ENCODE measurements at places on chromosomes 12 and 14.

- DNase-seq: no peak
Observed at GRCh38 chr12:46459111-46459510, 86.5 kb upstream of the SLC38A2 start.

GRCh38 chr12:55929306-55929791 is 1.6 kb upstream of the DGKA start:
- DNase-seq: peak; percentile 53

DNA sequence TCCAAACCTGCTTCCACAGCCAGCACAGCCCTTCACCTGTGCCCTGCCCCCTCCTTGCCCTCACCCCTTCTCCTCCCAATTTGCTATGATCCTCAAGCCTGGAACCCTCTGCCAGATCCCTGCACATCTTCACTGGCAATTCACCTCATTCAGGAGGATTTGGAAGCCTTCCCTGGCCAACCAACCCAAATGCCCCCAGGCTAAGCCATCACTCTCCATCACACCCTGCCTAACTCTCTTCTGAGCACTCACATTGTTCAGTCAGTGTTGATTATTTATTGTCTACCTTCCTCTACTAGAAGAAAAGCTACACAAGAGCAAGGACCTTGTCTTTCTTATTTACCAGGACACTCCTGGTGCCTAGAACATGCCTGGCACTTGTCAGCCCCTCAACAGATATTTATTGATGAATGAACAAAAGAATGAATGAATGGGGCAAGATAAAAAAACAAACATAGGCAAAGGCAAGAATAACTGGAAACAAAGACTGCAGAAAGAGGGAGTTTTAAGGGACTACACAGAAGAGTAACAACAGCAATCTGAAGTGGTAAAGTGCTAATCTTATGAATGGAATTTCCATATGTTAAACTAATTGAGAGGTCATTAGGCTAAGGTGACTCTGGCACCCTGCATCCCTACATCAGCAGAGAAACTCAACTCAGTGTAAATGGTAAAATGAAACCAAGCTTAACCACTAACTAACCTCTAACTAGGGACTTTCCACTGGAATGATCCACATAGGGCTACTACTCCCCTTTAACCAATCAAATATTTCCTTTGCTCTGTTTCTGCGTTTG is 33.4 kb downstream of the TMTC1 start:
- no peak for DNase-seq

- DNase-seq: no peak
Observed at GRCh38 chr14:88604212-88604611, 41.4 kb downstream of the ZC3H14 start.

GRCh38 chr12:111767362-111768158 is 827 bp downstream of the ALDH2 start:
- DNase-seq: no peak

DNA sequence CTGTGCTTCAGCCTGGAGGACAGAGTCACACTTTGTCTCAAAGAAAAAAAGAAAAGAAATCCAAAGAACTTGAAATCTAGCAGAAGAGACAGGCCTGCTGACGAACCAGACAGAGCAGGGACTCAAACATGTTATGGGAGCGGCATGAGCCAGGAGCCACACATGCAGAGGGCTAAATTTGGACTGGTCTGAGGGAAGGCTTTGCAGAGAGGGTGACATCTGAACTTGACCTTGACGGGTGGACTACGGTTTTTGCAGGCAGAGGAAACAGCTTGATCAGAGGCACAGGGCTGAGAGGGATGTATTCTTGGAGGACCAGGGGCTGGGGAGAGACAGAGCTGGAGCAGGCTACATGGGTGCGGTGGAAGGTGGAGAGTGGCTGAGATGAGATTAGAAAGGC is 20.5 kb upstream of the SLC24A4 start:
- DNase-seq: no peak

- no peak for DNase-seq
Observed at GRCh38 chr12:18436170-18436569, 174.9 kb downstream of the PIK3C2G start.

DNA sequence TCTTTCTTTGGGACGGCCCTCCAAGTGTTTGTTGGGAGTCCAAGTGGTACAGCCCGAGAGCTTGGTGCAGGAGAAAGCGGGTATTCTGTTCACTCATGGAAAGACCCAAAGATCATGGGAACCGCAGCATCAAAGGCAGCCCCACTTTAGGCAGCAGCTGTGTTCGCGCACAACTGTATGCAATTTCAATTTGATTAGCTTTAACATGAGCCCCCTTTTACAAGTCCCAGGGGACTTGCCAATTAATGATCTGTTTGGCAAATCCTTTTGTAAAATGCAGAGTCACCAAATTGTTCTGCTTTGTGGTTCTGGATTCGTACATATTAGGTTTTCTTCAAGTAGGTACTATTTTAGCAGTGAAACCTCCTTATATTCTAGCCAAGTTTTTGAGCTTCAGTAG is 217.7 kb downstream of the AACS start:
- DNase-seq: no peak

DNA sequence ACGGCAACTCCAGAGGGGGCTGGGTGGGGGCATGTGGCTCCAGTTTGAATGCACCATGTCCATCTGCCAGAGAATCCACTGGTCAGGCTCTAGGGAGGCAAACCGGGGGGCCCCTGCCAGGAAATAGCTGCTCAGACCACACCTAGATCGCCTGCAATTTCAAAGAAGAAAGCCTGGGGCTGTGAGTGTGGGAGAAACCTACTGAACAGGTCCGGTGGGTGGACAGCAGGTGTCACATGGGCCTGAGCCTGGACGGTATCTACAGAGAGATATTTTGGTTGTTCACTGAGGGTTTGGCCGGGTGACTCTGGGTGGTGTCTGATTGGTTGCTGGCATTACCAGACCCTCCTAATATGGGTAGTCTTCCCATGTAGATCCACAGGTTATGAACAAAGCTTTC is 32.0 kb downstream of the DAO start:
- DNase-seq: no peak

DNA sequence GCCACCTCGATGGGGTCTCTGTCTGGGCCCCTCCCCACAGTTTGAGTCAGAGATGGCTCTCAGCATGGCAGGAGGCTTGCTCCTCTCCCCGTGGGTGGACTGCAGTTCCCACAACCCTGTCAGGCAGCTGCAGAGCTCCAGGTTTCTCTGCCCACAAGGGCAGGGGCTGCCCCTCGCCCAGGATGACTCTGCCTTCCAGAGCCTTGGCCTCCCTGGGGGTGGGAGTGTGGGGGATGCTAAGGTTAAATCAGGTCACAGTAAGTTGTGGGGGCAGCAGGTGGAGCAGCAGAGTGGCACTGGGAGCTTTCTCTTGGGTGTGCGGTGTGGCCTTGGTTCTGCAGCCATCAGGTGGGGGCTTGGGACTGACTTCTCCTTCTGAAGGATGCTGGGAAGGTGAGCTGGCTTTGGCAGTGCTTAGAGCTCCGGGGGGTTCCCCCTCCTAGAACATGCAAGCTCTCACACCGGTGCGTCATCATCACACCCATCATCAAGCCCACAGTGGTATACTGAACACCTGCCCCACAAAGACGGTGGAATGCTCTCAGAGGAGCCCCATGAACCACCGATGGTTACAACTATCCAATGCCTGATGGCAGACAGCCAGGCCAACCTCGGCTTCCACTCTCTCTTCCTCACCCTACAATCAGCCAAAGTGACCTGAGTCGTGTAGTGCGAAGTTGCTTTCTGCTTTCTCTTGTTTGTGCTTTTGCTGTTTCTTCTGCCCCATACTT is 39.7 kb downstream of the ERH start:
- no peak for DNase-seq

DNA sequence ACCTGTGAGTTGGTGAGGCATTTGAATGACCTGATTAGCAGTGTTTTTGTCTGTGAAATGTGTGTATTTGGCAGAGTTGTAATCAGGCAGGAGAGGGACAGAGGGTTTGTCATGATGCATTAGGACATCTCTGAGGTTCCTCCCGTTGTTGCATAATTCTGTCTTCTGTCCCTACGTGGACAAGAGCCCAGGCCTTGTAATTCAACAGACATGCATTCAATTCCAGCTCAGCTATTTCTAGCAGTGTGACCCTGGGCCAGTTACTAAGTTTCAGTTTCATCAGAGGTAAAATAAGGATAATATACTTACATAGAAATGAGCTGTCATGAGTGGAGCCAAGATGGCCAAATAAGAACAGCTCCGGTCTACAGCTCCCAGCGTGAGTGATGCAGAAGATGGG is 208.6 kb downstream of the SLC38A4 start:
- no peak for DNase-seq

GRCh38 chr14:69547701-69548348 is 26.8 kb downstream of the CCDC177 start:
- DNase-seq: no peak

- DNase-seq: no peak
Observed at GRCh38 chr14:87260460-87260859, 732.5 kb downstream of the GALC start.

GRCh38 chr12:55816881-55817344 is 611 bp downstream of the SARNP start:
- no peak for DNase-seq

GRCh38 chr12:7152818-7153217 is 22.6 kb downstream of the CLSTN3 start:
- DNase-seq: no peak

DNA sequence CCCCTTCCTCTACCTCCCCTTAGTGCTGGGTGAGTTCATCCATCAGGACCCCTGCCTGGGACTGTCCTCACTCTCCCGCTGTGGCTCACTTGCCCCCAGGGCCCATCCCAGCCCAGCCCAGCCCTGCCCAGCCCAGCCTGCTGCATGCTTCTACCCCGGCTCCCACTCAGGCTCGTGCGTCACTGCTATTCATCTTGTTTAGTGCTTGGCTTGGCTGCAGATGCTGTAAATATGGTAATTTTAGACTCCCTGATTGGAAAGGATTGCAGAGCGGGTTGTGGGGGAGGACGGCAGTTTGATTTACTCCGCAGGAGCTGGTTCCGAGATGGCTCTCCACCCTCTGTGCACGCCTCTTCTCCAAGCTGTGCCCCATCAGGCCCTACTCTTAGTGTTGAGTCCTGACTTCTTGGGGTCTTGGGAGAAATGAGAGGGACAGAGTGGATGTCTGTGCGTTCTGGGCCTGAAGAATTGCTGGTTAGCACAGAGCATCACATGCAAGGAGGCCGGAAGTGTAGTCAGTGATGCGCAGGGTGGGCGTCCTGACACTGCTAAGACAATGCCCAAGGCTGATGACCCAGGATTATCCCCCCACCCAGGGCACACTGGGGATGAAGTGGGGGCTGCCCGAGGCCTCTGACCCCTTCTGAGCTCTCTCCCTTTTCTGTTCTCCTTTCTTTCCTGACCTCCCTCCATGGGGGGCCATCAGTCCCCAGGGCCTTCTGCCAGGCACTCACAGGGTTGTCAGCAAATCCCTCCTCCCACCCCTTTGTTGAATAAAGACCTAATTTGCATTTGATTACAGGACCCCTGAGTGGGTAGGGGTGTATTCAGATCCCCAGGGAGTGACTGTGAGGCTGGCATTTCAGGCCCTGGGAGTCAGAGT is 244.4 kb downstream of the ZFP36L1 start:
- no peak for DNase-seq

- no peak for DNase-seq
Observed at GRCh38 chr12:86230516-86231146, 25.6 kb downstream of the MGAT4C start.

- DNase-seq: no peak
Observed at GRCh38 chr14:30297876-30298795, 260.8 kb upstream of the G2E3 start.

DNA sequence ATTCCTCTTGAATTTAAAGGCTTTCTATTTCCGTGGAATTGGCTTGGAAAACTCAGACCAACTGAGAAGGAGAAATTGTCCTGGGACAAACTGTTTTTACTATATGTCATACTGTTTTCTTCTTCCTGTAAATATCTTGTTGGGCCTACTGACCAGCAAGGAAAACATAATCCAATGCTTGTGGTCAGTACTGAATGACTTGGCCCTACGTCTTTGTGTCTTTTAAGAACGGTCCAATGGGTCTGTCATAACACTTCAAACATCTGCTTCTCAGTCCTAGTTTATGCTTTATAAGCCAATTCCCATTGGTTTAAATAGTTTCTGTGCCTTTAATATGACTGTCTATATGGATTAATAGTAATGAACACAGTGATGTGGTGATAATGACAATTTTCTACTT is 248.5 kb upstream of the DDHD1 start:
- no peak for DNase-seq

- no peak for DNase-seq
Observed at GRCh38 chr14:101476916-101477553, 84.3 kb upstream of the DIO3 start.

GRCh38 chr12:29032446-29032845 is 116.6 kb upstream of the FAR2 start:
- DNase-seq: no peak

GRCh38 chr12:122593910-122594309 is 66.9 kb downstream of the KNTC1 start:
- no peak for DNase-seq

DNA sequence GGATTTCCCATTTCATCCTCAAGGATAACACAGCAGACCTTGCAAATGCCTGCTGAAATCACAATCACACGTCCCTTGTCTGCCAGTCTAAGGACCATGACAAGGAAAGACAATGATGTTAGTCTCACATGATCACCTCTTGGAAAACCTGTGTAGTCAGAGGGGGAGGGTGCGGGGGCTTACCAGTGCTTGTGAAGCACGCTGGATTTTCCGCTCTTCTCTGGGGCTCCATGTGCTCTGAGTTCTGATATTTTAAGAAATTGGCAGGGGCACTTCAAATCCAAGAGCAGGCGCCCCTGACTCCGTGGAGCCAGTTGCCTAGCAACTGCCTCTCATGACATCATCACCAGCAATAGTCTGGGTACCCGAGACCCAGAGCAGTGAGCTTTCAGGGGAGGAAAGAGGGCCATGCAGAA is 200.9 kb upstream of the C14orf180 start:
- DNase-seq: no peak

- DNase-seq: no peak
Observed at GRCh38 chr12:26987634-26988424, 26.4 kb downstream of the TM7SF3 start.

- DNase-seq: peak; percentile 43
Observed at GRCh38 chr12:31736472-31736871, 7.7 kb upstream of the AMN1 start.

- no peak for DNase-seq
Observed at GRCh38 chr14:104323551-104324175, 185.3 kb downstream of the KIF26A start.

GRCh38 chr14:23601845-23602180 is 23.2 kb upstream of the JPH4 start:
- no peak for DNase-seq

- DNase-seq: no peak
Observed at GRCh38 chr14:92955381-92955780, 32.4 kb downstream of the CHGA start.

- no peak for DNase-seq
Observed at GRCh38 chr14:89158701-89159100, 258.3 kb downstream of the FOXN3 start.

GRCh38 chr14:53955671-53956426 is 776 bp downstream of the BMP4 start:
- no peak for DNase-seq

GRCh38 chr14:77181603-77182437 is at the start of gene TMEM63C:
TSS of gene TMEM63C (plus strand) at chr14:77181798. CDS start at chr14:77218814, 37,016 bp downstream.
- no peak for DNase-seq

- DNase-seq: no peak
Observed at GRCh38 chr12:104122298-104122697, 15.7 kb downstream of the NFYB start.

GRCh38 chr14:85483037-85483436 is 46.9 kb upstream of the FLRT2 start:
- no peak for DNase-seq

All from activated naive CD4-positive, alpha-beta T cell (primary cell).